Glutamatergic neuron (in vitro differentiated cells): ENCODE measurements at places on chromosomes 16 and 17. TPM values are rescaled to one million over a fixed set of nuclear protein-coding genes. Genes with fewer than 3 reads are reported as not detected.

- peaks cover 10% of the 10 kb centered on the region for H3K36me3 ChIP-seq
- peaks cover 8% of the 10 kb centered on the region for H3K27me3 ChIP-seq
- no peak overlapping the region for H3K27ac ChIP-seq
Measured at GRCh38 chr16:66383551-66383950, 17.1 kb downstream of the CDH5 start.

- no peak overlapping the region for H3K27ac ChIP-seq
- peaks cover 20% of the 10 kb centered on the region for H3K4me1 ChIP-seq
- peak; percentile 63 for DNase-seq
Measured at GRCh38 chr17:50149417-50150353, 792 bp downstream of the PPP1R9B start.

DNA sequence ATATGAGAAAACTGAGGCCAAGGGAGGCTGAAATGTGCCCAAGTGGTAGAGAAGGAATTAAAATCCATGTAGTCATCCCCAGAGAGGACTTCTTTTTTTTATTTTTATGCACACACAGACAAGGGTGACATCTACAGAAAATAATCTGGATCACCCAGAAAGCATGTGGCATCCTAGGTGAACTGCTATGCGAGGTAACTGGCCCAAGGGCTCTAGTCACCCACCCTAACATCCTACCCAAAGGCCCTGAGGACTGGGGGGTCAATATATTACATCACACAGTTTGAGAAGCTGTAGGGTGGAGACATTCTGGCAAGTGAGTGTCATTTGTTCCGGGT lies 23.3 kb downstream of the TEX14 start:
- no peak for DNase-seq
- H3K27me3 ChIP-seq = no peaks in the 10 kb centered on the region
- no peak overlapping the region for H3K27ac ChIP-seq
- H3K4me3 ChIP-seq = no peak overlapping the region
- H3K36me3 ChIP-seq = no peaks in the 10 kb centered on the region
- H3K4me1 ChIP-seq = no peaks in the 10 kb centered on the region

DNA sequence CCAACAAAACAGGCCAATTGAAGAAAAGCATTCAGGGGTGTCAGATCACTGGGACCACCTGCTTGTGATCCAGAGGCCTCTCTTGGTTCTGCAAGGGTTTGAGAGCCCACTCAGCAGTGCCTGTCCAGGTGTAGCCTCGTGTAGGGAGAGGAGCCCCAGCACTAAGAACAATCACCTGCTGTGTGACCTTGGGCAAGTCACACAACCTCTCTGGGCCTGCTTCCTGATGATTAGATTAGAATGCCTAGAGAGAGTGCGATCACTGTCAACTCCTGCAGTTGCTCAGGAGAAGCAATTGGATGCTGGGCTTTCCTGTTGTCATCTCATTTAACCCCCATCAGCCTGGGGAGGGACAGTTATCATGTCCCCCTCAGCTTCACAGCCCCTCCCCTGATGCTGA lies 10.2 kb downstream of the DLX3 start:
- H3K4me3 ChIP-seq = no peak overlapping the region
- peaks cover 19% of the 10 kb centered on the region for H3K27me3 ChIP-seq
- H3K27ac ChIP-seq = no peak overlapping the region
- DNase-seq = no peak

- H3K27ac ChIP-seq = no peak overlapping the region
- peak overlapping the region; percentile 61 for H3K4me3 ChIP-seq
Measured at GRCh38 chr16:77273-77806, 685 bp upstream of the MPG start.

- H3K4me3 ChIP-seq = peak overlapping the region; percentile 83
- peaks cover 10% of the 10 kb centered on the region for H3K27me3 ChIP-seq
- H3K36me3 ChIP-seq = peaks cover 5% of the 10 kb centered on the region
- H3K4me1 ChIP-seq = peaks cover 43% of the 10 kb centered on the region
- DNase-seq = no peak
- H3K27ac ChIP-seq = peak overlapping the region; percentile 96
Measured at GRCh38 chr17:79991924-79992648, 43.6 kb downstream of the TBC1D16 start.

DNA sequence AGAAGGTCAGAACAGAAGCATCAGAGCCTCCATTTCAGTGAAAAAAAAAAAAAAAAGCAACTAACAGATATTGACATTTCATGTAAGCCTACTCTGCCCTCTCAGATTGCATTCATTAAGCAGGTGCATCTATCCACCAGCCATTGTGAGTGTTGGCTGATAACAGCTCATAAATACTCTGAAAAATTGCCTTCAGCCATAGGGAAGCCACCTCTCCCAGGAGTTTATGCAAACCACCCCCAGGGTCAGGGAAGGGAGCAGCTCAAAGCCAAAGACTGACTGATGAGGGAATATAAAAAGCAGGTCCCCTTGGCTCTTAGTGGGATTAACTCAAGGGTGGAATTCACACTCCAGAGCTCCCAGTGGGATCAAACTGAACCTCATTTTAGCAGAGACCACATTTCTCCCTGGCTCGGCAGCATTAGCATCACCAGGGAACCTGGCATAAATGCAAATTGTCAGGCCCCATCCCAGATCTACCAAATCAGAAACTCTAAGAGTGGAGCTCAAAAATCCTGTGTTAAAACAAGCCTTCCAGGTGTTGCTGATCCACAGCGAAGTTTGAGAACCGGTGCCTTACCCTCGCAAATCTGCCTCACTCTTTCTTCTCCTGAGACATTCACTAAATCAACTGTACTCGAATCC lies 14.2 kb downstream of the APOH start:
- no peaks in the 10 kb centered on the region for H3K36me3 ChIP-seq
- no peak overlapping the region for H3K4me3 ChIP-seq
- H3K4me1 ChIP-seq = no peaks in the 10 kb centered on the region
- no peak for DNase-seq

DNA sequence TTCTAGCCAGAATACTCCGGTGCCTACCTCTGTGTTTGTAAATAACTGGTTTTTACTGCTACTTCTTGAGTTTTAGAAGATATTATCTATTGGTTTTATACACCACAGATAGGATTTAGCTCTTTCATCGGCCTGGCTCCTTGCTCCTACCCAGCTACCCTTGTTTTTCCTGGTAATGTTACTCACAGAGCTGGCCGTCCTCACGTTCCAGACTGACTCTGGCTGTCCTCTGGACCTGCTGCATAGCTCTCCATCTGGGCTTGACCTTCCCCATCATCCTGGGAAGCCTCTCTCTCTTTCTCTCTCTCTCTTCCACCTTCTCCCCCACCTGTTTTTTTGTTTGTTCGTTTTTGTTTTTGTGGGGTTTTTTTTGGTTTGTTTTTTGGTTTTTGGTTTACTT lies 51.5 kb downstream of the MPRIP start:
- peak; percentile 2 for DNase-seq
- H3K27ac ChIP-seq = no peak overlapping the region
- no peaks in the 10 kb centered on the region for H3K36me3 ChIP-seq
- no peak overlapping the region for H3K4me3 ChIP-seq
- peaks cover 20% of the 10 kb centered on the region for H3K27me3 ChIP-seq
- H3K4me1 ChIP-seq = peaks cover 82% of the 10 kb centered on the region

- H3K4me1 ChIP-seq = peaks cover 39% of the 10 kb centered on the region
- H3K36me3 ChIP-seq = no peaks in the 10 kb centered on the region
- H3K27ac ChIP-seq = peak overlapping the region; percentile 70
- H3K4me3 ChIP-seq = peak overlapping the region; percentile 84
Measured at GRCh38 chr17:40113907-40114245, 7.9 kb upstream of the MSL1 start.

Gene IQCK
- 5.1 TPM for total RNA-seq

Gene CES5A
- total RNA-seq = not detected

Gene CFAP97D1
- not detected for total RNA-seq

Gene NACA2
- total RNA-seq = not detected

Gene KRT20
- not detected for total RNA-seq

Gene TSR3
- 52.5 TPM for total RNA-seq

Gene EMC6
- 44.4 TPM for total RNA-seq

Gene CDH3
- total RNA-seq = 1.3 TPM

Gene MPHOSPH6
- 37.2 TPM for total RNA-seq

Gene SPEM1
- not detected for total RNA-seq
